ENCODE measurements at places on chromosomes 7 and 10.

- DNase-seq, result no peak
Observed at GRCh38 chr10:27153329-27153728, 855 bp downstream of the YME1L1 start.

DNA sequence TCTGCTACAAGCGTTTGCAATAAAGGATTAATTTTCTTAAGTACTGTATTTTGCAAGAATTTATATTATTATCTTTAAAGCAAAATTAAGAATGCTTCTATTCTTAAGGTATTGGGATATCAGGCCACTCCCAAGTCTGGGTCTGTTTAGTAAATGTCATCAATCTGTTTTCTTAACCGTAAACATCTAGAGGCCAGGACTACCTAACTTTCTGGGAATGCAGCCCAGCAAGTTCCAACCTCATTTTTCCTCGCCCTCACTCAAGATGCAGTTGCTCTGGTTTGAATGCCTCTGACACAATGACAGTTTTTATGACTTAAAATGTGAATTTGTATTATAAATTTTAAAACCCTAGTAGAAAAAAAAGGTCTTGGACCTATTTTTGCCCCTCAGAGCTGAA is 143.5 kb downstream of the INHBA start:
- no peak for DNase-seq

- no peak for DNase-seq
Observed at GRCh38 chr10:124602646-124603365, 141.2 kb downstream of the LHPP start.

- no peak for DNase-seq
Observed at GRCh38 chr7:145151676-145152075, 315.8 kb upstream of the TPK1 start.

- no peak for DNase-seq
Observed at GRCh38 chr7:157621131-157621681, 284.4 kb downstream of the DNAJB6 start.

DNA sequence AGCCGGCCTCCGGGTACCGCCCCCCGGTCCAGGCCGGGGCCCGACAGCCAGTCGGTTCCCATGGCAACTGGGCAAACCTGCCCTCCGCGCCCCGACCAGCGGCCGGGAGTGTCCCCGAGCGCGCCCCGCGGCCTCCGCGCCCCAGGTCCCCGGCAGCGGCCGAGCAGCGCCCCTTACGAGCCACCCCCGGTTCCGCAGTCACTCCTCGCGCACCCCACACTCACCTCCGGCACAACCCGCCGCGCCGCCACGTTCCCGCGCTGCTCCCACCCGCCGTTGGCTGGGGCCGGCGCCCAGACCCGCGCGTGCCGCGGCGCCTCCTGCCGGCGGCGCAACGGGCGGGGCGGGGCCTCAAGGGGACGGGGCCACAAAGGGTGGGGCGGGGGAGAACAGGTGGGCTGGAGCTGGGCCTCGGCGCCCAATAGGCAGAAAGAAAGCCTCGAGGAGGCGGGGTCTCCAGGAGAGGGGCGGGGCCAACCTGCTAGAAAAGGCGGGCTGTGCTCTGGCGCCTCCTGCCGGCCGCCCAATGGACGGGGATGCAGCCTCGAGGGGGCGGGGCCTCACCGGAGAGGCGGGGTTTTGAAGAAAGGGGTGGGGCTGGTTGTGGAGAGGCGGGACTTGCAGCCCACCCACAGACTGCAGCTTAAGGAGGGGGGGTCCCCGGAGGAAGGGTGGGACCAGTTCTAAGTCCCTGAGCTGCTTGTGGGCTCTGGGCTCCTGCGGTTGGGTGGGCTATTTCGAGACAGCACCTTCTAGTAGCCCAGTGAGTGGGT is at the start of gene RADIL:
TSS of gene RADIL (minus strand) at position 345 of the 773 bp plus-strand sequence. CDS start 5,577 bp downstream, outside the sequence.
- DNase-seq, result peak; percentile 9

DNA sequence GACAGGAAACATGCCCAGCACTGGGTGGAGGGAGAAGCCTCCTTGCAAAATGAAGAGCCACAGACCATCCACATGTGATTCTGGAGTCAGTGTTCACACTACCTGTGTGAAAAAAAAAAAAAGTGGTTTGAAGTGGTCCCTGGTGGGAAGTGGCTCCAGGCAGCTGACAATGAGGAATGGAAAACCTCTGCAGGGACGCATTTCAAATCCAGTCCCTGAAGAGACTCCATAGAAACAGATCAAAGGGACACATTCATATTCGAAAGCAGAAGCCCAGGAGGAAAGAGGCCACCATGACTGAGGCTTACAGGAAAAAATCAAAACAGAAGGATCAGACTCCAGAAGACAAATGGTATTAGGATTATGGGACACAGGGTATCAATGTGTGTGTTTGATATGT is 11.5 kb upstream of the TCERG1L start:
- no peak for DNase-seq
